ENCODE measurements at places on chromosomes 7 and 10. TPM values are rescaled to one million over a fixed set of nuclear protein-coding genes. Genes with fewer than 3 reads are reported as not detected.
A peak's percentile ranks its signal among the peaks of the same experiment; 100 is the strongest.

DNA sequence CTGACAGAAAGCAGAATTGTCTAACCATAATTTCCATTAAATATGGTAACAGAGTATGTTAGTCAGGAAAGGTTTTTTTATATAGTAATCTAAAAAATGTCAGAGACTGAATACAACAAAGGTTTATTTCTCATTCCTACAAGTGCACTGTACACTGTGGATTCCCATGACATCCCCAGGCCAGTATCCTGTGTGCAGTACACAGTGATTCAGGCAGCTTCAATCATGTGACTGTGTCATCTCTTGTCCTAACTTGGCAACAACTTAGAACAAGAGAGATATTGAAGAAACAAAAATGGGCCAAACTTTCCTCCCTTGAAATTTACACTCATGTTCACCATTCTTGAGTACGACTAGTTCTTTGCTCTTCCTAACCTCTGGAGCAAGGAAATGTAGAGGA lies 189.8 kb upstream of the SEMA3A start:
- no peak for DNase-seq

DNA sequence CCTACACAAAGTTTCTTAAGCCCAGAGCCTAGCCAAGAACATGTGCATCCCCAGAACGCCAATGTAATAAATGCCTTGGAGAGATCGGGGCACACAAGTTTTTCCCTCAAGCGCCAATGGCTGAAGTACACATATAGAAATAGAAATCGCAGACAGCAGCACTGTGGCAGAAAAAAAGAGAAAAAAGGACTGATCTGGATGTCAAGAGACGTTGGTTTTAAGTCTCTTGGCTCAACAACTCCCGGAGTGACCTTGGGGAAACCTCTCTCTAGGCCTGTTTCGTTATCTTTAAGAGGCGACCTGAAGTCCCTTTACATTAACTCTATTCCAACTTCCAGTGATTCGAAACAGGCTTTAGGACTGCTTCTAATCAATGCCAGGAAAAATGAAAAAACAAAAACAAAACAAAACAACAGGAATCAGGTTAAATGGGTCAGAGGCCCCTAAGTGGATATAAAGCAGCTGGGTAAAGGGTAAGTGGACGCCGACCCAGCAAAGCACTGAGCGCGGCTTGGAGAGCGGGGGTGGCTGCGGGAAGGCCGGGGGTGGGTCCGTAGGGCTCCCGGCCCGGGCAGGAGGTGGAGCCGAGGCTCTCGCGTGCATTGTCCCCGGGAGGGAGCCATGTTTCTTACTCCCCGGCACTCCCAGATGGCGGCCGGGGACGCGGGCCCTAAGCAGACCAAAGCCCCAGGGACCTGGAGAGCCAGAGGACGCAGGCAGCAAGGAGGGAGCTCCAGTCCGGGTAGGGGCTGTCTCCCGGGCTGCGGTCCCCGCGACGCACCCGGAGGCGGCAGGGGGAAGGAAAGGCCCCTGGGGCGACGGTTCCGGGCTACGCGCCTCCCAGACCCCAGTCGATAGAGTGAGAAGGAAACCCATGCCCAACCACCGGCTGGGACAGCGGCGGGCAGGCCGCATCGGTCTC lies 757 bp downstream of the EIF3A start:
- peak; percentile 80 for DNase-seq

GRCh38 chr7:2647594-2648172 lies 15.9 kb downstream of the TTYH3 start:
- DNase-seq: no peak

GRCh38 chr10:93180482-93180931 lies 106.8 kb downstream of the CYP26A1 start:
- DNase-seq: peak; percentile 31

DNA sequence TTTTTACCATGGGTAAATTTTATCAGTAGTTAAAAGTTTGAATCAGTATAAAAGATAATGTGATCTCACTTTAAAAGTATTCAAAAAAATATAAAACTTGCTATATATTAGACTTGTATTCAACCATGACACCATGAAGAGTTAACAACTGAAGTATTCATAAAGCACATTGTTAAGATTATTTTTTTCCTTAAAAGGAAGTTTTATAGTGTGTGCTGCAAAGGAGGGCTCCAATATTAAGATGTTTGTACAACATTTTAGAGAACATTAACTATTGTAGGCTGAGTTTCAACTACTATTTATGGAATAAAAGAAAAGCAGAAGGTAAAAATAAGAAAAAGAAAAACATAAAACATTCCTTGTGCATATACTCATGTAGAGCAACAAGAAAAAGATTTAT lies 24.5 kb upstream of the CUBN start:
- DNase-seq: no peak

- DNase-seq: peak; percentile 73
Observed at GRCh38 chr7:877312-878232, 1.2 kb downstream of the GET4 start.

DNA sequence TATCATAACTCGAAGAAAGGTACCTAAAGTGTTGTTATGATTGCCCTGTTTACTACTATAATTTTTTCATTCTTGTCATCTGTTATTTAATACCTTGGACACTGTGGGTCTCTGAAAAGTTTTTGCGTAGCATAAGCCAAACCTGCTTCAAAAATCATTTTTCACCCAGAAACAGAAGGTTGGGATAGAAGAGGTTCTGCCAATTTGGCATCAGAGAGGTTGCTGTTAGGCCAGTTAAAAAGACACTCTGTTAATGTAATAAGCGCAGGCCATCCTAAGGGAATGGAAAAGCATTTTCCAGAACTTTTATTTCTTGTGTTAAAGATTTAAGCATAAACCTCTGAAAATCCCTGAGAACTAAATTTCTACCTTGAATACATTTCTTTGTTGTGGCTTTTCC lies 212.2 kb downstream of the BMPER start:
- DNase-seq: no peak

DNA sequence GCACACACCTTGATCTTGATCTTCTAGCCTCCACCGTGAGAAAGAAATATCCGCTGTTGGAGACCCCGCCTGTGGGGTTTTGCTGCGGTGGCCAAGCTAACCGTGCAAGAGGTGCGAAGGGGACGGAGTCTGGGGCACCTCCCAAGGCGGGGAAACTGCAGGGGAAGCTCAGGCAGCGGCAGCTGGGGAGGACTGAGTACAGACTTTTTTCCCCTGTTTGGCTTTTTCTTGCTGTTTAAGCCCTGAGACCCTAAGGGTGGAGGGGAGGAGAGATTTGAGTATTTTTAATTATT lies 108.0 kb downstream of the DNAJB6 start:
- DNase-seq: no peak

DNA sequence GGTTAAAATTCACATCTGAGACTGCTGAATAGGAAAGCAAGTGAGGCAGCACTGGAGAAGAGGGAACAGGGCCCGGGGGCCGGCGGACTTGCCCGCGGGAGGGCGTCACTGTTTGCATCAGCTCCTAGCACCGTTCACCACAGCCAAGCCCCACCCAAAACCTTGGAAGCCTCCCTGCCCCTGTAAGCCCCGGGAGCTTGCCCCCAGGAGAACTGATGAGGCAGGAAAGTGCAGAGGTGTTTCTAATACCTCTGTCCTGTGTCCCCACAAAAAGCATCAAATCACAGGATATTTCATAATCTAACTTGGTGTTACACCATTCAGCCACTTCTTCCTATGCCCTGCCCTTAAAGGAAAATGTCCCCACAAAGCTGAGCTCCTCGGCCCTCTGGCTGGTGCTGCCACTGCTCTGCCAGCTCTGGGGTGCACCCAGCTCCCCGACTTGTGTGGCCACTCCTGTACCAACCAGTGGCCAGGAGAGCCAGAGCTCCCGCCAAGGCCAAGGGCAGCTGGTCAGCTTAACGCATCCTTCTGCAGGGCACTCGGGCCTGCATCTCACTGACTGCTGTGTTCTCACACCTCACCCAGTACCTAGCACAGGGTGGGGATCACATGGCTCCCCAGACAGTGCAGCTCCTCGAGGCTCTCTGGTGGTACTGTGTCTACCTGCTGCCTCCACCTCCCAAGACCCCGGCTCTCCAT lies 47.3 kb upstream of the CNPY1 start:
- no peak for DNase-seq

GRCh38 chr10:122373721-122374120 lies 787 bp upstream of the PLEKHA1 start:
- no peak for DNase-seq

- DNase-seq: no peak
Observed at GRCh38 chr10:131636841-131637724, 263.7 kb upstream of the PPP2R2D start.

GRCh38 chr7:143240291-143241168 lies 18.7 kb downstream of the TAS2R40 start:
- DNase-seq: peak; percentile 58

GRCh38 chr7:110373859-110374258 lies 717.1 kb upstream of the LRRN3 start:
- no peak for DNase-seq

DNA sequence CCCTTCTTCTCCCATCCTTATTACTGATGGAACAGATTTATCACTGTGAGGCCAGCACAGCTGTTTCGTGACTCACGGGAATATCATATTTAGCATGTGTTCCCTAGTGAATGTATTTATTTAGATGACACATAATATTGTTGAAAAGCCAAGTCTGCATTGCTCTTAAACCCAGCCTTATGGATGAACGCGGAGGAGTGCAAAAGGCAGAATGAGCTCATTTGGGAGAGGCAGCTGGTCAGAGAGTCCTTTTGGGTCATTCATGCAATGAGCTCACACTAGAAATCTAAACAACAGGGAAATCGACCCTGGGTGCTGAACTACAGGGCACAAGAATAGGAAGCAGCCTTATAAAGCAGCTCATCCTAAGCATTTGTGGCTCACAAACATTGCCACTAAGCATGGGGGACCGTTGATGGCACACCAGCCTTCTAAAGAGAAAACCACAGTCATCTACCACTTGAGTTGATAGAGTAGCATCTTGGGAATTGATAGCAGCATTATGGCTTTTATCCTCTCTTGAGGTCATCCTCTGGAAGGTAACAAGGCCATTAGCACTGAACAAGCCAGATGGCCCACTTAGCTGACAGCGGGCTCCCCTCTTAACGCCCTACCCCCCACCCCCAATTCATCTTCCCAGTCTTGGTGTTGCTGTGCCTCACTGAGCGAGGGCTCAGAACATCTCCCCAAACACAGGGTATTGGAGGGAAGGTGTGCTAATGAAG lies 32.9 kb upstream of the SDK1 start:
- no peak for DNase-seq

DNA sequence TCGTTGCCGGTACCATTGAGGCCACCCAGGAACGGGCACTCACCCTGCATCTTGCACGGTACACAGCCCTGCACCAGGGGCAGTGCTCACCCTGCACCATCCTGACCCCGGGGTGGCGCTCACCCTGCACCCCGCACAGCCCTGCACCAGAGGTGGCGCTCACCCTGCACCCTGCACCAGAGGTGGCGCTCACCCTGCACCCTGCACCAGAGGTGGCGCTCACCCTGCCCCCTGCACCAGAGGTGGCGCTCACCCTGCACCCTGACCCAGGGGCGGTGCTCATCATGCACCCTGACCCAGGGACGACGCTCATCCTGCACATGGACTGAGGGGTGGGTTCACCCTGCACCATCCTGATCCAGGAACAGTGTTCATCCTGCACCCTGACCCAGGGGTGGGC lies 6.4 kb downstream of the TUBGCP2 start:
- DNase-seq: no peak

DNA sequence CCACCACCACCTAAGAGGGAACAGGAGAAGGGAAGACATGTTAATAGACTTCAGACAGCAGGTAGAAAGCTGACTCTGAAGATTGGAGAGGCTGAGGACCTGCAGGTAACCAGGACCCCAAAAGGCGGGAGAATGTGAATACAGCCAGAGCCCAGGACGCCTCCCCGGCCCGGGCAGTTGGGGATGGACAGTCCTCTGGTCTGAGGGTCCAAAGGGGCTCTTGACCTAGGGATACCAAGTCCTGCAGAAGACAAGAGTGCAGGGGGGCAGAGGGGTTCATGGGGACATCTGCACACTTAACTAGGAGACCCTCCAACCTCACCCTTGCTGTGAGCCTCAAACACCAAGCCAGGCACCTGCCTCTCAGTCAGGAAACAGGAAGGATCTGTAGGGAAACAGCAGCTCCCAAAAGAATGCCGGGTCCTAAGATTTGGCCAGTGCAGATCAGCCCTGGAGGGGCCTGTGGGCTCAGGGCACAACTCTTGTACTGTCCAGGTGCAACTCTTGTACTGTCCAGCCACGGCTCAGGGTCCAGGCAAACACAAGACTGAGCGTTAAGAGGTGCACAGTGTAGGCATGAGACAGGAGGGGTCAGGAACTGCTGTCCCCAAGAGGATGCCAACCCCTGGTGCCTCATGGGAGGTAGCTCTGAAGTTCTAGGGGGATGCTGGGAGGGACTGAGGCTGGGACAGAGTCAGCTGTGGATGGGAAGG lies 2.3 kb upstream of the STK32C start:
- DNase-seq: no peak

GRCh38 chr7:146235195-146235594 lies 118.6 kb downstream of the CNTNAP2 start:
- no peak for DNase-seq

The ANKRD61 gene
- not detected for total RNA-seq

The FAM13C gene
- 6.5 TPM for total RNA-seq

The CDC14C gene
- total RNA-seq: not detected

The TUBGCP2 gene
- 58.8 TPM for total RNA-seq

The SPDYE8 gene
- not detected for total RNA-seq

The TMEM196 gene
- total RNA-seq: 0.14 TPM

The TRIM74 gene
- total RNA-seq: 0.43 TPM
